ENCODE measurements at places on chromosomes 3 and 15.

- no peak for DNase-seq
Measured at GRCh38 chr3:160105907-160106584, 117.4 kb downstream of the IL12A start.

DNA sequence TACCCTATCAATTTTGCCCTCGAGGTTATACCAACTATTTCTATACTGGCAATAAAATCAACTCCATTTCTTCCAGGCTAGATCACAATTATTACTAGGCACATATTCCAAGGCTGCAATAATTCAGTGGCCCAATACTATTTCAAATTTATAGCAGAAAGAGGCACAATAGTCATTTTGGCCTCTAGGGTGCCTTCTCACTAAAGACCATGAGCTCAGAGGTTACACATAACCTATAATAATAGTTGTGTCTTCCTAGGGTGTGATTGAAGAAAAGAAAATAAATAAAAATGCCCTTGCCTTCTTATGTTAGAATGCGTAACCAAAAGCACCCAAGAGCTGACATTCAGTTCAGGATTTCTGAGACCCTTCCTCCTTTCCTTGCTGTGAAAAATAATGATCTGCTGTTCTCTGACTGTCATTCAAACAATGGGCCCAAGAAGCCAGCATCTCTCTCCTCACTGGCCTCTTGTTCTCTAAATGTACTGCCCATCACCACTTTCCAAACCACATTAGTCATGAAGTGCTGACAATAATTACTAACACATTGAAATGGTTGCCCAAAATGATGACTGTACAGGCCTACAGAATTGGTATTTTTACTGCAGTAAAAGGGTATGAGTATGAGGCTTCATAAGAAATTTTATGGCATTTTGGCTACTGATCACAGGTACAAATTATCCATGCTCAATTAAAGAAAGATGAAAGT, 244.8 kb downstream of the LRRN1 start:
- no peak for DNase-seq

GRCh38 chr3:15969874-15970640, 172.3 kb upstream of the ANKRD28 start:
- DNase-seq: no peak

DNA sequence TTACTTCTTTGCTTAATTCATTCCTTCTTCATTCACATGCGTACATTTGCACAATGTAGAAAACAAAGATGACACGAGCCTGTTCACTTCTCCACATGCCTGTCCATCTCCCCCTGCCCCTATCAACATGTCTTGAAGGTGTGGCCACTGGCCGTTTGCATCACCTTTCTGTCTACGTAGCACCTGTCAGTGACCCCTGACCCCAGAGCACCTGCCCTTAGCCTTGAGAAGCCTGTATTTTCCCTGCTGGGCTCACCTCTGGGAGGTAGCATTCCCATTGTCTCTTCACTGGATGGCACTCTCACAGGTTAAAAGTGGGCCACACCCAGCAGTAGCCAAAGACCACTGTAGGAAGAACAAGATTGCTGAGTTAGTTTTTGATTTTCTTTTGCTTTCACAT, 234.1 kb downstream of the THSD4 start:
- DNase-seq: no peak

- DNase-seq: no peak
Measured at GRCh38 chr3:32557640-32558352, 12.9 kb downstream of the DYNC1LI1 start.

DNA sequence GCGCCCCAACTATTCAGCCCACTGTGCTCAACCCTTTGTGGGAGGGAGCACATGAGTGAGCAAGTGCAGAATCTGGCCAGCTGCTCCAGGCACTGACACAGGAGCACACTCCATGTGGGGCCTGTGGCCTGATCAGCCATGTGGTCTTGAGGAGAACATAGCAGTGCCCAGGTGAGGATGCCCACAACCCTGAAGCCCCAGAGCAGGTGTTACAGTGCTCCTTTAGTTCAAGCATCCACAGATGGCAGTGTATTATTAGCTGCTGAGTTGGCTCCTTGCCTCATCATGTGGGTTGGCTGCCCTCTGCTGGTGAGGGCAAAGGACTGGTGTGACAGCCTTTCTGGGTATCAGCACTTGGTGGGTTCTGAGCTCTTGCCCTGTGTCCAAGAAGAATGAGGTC, 1588.2 kb downstream of the SI start:
- DNase-seq: no peak

GRCh38 chr3:126818400-126819095, 114.5 kb downstream of the CHCHD6 start:
- no peak for DNase-seq

GRCh38 chr15:85704720-85705429, 89.8 kb downstream of the KLHL25 start:
- no peak for DNase-seq

GRCh38 chr15:75353604-75354003, 6.8 kb downstream of the NEIL1 start:
- DNase-seq: no peak

- DNase-seq: no peak
Measured at GRCh38 chr15:40759961-40760360, 3.9 kb upstream of the GCHFR start.

- no peak for DNase-seq
Measured at GRCh38 chr3:7205962-7206361, 345.0 kb downstream of the GRM7 start.

GRCh38 chr15:70556151-70556741, 207.1 kb downstream of the UACA start:
- no peak for DNase-seq

GRCh38 chr3:159731254-159731653, 257.4 kb upstream of the IL12A start:
- no peak for DNase-seq

DNA sequence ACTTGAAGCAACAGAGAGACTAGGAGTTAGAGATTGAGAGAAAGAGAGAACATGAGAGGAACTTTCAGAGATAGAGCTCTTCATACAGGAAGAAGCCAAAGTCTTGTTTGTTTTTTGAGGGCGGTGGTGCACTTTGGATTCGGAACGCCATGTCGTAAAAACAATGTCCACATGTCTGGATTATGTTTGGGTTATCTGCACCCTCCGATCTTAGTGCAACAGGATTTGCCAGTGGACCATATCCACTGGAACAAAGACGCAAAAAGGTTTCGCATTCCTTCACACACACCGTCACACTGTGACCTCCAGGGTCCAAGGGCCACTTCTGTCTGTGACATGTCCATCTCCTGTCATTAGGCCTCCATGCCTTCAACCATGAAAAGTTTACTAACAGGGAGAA, 141.8 kb upstream of the ATP11B start:
- no peak for DNase-seq

GRCh38 chr3:29156086-29156715, 124.7 kb upstream of the RBMS3 start:
- DNase-seq: no peak

- no peak for DNase-seq
Measured at GRCh38 chr3:40173227-40173721, 136.2 kb upstream of the EIF1B start.

DNA sequence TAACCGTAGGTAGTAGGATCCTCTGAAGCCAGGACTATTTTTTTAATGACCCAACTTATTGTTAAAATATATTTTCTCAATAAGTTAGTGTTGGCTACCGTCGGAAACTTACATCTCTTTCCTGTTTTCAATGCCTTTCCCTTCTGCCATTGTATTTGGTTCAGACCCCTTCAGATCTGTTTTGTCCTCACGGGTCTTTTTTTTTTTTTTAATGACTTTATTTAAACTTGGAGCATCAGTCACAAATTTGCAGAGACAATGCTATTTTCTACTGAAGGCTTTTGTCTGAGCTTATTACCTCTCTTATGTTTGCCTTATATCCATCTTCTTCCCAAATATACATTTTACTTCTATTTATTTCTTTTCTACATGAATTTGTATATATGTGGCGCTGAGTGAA, 47.6 kb downstream of the PDE8A start:
- DNase-seq: no peak

DNA sequence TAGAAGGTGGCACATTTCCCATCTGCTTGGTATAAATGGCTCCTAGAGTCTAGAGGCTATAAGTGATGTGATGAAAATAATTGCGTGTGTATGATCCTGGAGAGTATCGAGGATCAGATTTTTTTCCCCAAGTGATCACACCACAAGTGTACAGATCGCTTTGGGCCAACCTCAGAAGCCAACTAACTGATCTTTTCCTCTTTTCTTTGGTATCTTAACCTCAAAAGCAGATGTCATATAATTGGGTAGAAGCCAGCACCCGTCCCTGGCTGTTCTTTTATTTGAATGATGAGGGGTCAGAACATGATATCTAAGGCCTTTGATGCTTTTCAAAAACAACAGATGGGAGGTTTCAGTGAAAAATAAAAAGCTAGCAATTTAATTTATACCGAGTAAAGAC, 3.3 kb downstream of the P2RY14 start:
- no peak for DNase-seq

GRCh38 chr15:29040370-29040751, 154.6 kb downstream of the APBA2 start:
- no peak for DNase-seq
